CD4-positive, alpha-beta T cell treated with Interferon alpha-2 for 1 hour (primary cell): ENCODE measurements at places on chromosomes 16 and 17.

DNA sequence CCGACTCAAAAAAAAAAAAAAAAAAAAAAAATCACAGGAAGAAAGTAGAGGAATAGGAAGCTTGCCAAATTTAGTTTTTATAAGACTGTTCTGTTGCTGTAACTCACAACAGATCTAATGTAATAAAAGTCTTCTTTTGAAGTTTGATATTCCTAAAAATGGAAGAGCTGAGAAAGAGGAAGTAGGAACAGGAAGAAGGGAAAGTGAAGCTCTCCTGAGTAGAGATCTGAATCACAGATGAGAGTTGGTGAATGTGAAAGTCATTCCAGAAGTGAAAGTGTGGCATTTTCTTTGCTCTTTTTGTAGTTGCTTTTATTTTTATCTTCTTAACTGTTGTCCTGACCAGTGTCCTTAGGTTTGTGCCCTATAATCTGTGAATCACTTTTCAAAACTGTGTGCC, 2.1 kb downstream of the NMT1 start:
- DNase-seq, result no peak

DNA sequence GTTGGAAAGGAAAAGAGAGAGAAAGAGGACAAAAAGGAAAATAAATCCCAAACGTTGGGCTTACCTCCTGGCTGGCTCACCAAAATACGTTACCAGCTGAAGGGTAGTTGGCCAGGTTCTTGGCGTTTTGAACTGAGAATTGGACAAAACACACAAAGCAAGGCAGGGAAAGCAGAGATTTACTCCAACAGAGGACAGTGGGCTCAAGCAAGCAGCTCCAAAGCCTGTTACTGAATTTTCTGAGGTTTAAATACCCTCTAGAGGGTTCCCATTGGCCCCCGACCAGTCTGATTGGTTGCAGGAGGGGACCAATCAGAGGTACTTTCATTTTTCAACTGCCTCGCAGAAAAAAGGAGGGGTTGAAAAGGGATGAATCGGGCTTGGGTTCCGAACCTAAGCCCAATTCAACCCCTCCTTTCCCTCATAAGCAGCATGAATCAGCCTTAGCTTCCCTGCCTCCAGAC, 55.6 kb upstream of the ALOX12 start:
- no peak for DNase-seq

GRCh38 chr16:12613131-12613991, 190.3 kb downstream of the CPPED1 start:
- DNase-seq, result no peak

DNA sequence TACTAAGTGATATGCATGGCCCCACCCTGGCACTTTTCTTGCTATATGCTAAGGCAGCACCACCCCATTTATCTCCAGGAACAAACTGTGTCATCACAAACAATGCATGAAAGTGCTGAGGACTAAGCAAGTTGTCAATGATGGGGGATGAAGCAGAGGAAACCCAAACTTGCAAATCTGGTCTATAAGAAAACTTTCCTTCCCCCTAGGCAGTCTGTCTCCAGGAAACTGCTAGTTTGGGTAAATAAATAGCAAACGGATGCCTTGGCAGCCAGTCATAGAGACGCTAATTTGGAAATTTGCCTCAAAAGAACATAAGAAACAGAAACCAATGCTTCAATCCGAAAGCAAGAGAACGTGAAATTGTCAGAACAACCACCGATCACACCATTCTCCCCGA, 5.6 kb upstream of the HSBP1 start:
- peak; percentile 5 for DNase-seq

GRCh38 chr17:16987066-16987829, 15.3 kb upstream of the TNFRSF13B start:
- DNase-seq, result no peak

GRCh38 chr17:29612094-29612403, 10.7 kb downstream of the CORO6 start:
- no peak for DNase-seq

- no peak for DNase-seq
Observed at GRCh38 chr16:67409631-67410030, 6.6 kb downstream of the ZDHHC1 start.

- no peak for DNase-seq
Observed at GRCh38 chr17:44384281-44384822, 5.1 kb downstream of the ITGA2B start.

- DNase-seq, result peak; percentile 15
Observed at GRCh38 chr17:66468241-66469087, 166.1 kb downstream of the PRKCA start.

DNA sequence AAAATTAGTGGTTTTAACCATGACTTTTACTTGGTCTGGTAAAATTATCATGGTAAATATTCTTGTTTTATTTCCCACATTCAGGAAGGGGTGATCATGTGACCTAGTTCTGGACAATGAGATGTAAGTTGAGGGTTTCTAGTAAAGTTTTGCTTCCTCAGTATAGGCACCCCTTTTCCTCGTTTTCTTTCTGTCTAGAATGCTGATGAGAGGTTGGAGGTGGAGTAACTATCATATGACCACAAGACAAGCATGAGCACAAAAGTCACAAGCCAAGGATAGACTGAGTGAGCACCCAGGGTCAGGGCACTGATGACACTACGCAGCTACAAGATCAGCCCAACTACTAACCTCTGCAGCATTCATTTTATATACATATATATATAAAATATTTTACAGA, 53.9 kb downstream of the MYO1D start:
- no peak for DNase-seq

DNA sequence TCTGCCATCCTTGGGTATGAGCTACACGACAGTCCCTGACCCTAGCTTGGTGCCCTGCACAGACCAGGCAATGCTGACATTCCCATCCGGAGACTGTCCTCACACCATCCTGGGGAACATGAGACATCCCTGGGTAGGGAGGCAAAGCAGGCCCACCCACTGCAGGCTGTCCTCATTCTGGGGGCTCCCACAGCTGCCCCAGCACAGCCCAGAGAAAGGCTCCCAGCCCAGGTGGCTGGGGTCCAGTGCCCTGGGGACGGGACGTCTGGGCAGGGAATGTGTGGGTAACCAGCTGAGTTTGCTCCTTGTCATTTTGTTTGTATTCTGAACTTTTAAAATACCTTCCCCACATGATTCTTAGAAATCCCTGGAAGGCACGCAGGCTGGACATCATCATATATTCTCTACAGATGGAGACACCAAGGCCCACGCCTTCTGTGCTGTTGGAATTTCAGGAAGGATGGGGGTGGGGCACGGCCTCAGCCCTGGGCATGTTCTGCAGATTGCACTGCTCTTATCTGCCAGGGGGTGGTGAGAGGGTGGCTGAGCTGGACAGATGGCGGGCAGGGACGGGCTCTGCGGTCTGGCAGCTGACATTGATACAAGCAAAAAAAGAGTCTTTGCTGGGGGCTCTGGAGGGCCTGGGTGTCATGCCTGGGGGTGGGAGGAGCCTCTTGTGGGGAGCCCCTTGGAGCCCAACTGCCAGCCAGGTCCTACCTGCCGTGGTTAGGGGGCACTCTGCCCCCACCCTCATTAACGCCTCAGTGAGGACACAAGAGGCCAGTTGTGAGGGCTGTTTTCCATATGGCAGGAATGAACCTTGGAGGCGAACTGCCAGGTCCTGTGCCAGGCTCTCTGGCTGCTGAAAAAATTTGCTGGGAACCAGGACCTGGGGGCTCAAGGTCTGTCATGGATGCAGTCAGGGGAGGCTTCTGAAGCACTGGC, 28.4 kb downstream of the LRRC75A start:
- no peak for DNase-seq

- no peak for DNase-seq
Observed at GRCh38 chr16:77820340-77820739, 32.0 kb downstream of the VAT1L start.

DNA sequence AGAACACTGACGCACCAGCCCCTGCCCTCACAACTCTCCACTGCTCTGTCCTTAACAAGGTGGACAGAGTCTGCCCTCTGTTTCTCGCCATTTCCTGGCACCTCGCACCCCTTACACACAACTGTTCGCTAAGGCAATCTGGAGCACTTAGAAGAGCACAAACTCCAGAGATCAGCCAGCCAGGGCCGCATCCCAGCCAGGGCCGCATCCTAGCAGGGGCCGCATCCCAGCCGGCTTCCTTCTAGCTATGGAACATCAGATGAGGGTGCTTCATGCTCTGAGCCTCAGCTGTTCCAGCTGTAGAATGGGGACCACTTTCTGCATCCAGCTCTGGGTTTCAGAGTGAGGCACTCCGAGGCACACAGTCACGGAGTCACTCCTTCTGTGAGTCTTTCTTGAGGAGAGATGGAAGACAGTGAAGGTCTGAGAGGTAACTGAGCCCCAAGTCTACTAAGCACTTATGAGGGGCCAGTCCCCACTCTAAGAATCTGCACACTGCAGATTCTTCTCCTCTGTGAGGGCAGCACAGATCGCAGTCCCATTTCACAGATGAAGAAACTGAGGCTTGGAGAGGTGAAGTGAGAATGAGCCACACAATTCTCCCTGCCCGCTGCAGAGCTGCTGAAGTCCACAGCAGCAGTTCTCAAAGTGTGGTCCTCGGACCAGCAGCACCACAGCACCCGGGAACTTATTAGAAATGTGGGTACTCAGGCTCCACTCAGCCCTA, 20.9 kb downstream of the COTL1 start:
- DNase-seq, result no peak

- DNase-seq, result no peak
Observed at GRCh38 chr16:31087971-31088370, 772 bp downstream of the PRSS53 start.

GRCh38 chr16:49833085-49833484, 22.8 kb downstream of the ZNF423 start:
- no peak for DNase-seq

DNA sequence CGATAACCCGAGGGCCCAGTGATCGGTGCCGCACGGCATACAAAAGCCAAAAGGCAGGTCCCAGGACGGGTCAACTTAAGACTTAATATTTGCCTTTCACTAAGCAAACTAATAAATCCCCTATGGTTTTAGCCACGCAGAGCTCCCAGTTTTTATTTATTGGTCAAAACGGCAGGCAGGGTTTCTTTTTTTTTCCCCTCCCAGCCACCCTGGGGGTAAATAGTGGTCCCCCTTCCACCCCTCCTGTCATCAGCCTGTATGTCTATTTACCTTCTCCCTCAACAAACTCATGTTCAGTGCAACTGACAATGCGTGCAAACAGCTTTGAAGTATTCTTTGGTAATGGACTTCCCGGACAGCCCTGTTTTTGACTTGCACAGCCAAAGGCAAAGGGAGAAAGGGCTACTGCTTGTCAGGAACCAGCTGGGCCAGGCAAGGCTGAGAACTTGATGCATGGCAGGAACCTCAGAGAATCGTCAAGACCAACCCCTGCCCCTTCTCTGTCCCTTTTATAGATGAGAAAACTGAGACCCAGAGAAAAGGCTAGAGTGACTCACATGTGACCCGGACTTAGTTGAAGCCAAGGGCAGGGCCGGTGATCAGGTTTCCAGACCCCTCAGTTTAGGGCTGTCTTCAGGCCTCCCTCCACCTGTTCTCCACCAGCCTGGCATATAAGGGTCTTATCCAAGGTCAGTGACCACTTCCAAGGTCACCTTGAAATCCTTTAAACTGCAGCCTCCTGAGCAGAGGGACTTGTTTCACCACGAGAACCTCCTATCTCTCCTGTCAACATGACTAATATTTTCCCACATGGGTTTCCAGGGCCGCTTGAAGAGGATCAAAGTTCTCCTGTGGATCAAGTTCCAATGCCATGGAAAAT, 279.0 kb downstream of the SOX9 start:
- no peak for DNase-seq

GRCh38 chr17:48961516-48962233, 6.7 kb downstream of the GIP start:
- DNase-seq, result no peak

- DNase-seq, result no peak
Observed at GRCh38 chr17:49051269-49051668, 54.1 kb downstream of the IGF2BP1 start.

DNA sequence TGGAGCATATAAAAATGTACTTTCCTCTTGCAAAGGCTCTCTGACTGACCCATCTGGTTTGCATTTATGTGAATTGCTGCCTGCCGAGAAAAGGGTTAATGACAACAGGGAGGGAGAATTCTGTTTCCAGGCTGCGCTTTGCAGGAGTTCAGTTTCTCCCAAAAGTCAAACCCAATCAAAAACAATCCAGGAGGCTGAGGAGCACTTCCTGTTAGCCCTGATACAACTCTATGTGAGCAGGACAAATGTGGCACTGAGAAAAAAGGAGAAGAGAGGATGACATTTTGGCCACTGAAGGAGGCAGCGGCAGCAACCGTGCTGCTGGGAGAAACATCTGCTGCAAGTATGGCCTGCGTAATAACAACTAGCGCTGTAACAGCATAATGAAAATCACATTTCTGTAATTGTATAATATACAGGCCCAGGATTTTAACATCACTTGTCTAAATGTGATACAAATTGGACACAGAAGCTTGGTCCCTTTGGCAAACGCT, 26.8 kb upstream of the ELAC2 start:
- DNase-seq, result no peak

GRCh38 chr17:57284583-57284982, 28.3 kb downstream of the MSI2 start:
- peak; percentile 20 for DNase-seq

DNA sequence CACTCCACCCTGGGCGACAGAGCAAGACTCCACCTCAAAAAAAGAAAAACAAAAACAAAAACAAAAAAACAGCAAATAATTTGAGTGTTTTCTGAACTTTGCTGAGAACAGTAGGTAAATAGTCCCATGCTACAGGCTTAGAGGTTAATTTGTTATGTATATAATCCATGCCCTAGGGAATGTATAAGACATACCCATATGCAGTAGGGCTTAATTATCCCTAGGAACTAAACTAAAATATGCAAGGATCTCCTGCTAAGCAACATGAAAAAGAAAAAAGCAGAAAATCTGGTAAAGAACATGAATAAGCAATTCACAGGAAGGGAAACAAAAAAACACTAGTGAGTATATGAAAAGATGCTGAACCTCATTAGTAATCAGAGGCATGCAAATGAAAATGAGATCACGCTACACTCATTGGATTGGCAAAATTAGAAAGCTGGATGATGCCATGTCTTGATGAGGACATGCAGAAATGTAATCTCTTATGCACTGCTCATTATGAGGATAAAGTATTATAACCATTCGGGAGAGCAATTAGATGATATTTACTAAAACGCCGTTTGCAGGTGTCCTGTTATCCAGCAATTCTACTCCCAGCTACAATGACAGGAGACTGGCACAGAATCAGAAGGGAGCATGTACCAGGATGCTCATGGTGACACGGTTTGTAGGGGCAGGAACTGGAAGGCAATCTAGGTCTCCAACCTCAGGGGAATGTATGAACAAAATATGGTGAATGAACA, 5.6 kb downstream of the KCTD13 start:
- no peak for DNase-seq

DNA sequence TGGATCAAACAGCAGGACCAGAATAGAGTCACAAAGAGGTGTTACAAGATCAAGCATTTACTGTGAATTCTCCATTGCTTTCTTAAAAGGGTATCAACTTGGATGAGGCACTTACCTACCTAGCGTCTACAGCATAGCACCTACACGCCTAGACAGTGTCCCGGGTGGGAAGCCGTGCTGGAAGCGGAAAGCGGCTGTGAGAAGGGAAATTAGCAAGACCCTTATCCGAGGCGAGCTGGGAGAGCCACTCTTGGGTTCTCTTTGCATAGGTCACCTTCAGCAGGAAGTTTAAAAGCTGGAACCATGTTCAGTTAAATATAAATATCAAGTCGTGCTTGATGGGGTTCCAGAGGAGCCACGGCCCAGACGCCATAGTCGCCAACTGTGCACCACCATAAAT, 46.3 kb downstream of the TRARG1 start:
- DNase-seq, result no peak

- peak; percentile 65 for DNase-seq
Observed at GRCh38 chr17:1515640-1516387, 598 bp downstream of the INPP5K start.
